ENCODE measurements at places on chromosomes 12 and 14.

GRCh38 chr14:88660056-88660455, 97.2 kb downstream of the ZC3H14 start:
- DNase-seq = no peak

GRCh38 chr14:71752111-71752738, 180.0 kb upstream of the RGS6 start:
- no peak for DNase-seq

DNA sequence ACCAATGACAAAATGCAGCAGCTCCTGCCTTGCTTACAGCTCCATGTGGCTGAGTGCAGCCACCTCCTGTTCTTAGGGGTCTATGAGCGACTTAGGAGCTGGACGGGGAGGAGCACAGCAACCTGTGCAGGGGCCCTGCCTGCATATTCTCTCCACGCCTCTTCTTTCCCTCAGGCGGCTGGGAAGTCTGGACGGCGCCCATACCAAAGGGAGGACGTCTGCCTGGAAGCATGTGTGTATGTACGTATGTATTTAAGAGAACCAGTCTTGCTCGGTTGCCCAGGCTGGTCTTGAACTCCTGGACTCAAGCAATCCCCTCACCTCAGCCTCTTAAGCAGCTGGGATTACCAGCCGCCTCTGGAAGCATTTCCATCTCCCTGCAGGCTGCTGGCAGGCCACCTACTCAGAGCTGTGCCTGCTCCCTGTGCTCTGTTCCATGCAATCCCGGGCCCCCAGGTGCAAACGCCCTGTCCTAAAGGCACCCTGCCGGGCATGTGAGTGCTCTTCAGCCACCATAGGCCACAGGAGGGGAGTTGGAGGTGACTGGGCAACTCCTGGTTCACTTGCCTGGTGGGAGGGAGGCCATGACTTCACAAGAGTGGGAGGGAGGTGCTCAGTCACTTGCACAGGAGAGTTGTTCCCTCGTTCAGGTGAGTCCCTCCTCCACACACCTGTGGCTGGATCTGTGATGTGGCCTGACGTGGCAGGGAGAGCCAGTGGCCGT, 44.3 kb downstream of the KCNA5 start:
- no peak for DNase-seq

- peak; percentile 85 for DNase-seq
These were observed at the start of gene ZBTB25 for GRCh38 chr14:64503434-64504309. Gene ZBTB25 (minus strand): TSS chr14:64503838. CDS start chr14:64490533, 13,305 bp downstream.

Measured in NCI-H510A (cell line).